ENCODE measurements at places on chromosomes 16 and 17. TPM values are rescaled to one million over a fixed set of nuclear protein-coding genes. Genes with fewer than 3 reads are reported as not detected.

The DPEP2 gene
- total RNA-seq: 5.5 TPM

The NKD1 gene
- total RNA-seq: 87.8 TPM

The ZKSCAN2 gene
- 4.5 TPM for total RNA-seq

- DNase-seq: no peak
Measured at GRCh38 chr16:86314402-86315025, 195.8 kb upstream of the FOXF1 start.

GRCh38 chr17:27469256-27469655, 13.0 kb downstream of the KSR1 start:
- no peak for DNase-seq

- DNase-seq: no peak
Measured at GRCh38 chr17:57640079-57640478, 105.0 kb downstream of the CCDC182 start.

GRCh38 chr16:30660424-30661261, 2.4 kb downstream of the FBRS start:
- no peak for DNase-seq

GRCh38 chr17:28970879-28971278, 19.6 kb upstream of the PHF12 start:
- DNase-seq: no peak

GRCh38 chr17:45218895-45219661, 2.6 kb upstream of the FMNL1 start:
- no peak for DNase-seq

All from esophagus muscularis mucosa (tissue), 4 donors.